ENCODE measurements at places on chromosomes 1 and 21. TPM values are rescaled to one million over a fixed set of nuclear protein-coding genes. Genes with fewer than 3 reads are reported as not detected.

Gene DDX20
- 26.7 TPM for total RNA-seq

Gene COL11A1
- 0.30 TPM for total RNA-seq

Gene TMCO2
- total RNA-seq = not detected

Gene C8A
- total RNA-seq = not detected

Gene RIPK4
- total RNA-seq = 54.8 TPM

Gene AQP10
- total RNA-seq = not detected

Gene HMCN1
- total RNA-seq = 40.1 TPM

Gene ETNK2
- total RNA-seq = 16.4 TPM

Gene NR5A2
- 0.37 TPM for total RNA-seq

Gene CYP4A11
- not detected for total RNA-seq

Gene CR1
- not detected for total RNA-seq

Gene TSNAX
- 45.1 TPM for total RNA-seq

Gene EDARADD
- total RNA-seq = 1.2 TPM

Gene CDK11B
- total RNA-seq = 21.3 TPM

Gene PAQR7
- 7.4 TPM for total RNA-seq

Gene FMOD
- not detected for total RNA-seq

Gene TTC39A
- 1.6 TPM for total RNA-seq

Measured in A375 (cell line).